ENCODE measurements at places on chromosomes 16 and 17. TPM values are rescaled to one million over a fixed set of nuclear protein-coding genes. Genes with fewer than 3 reads are reported as not detected.

GRCh38 chr16:48203974-48204824 lies 39.9 kb upstream of the LONP2 start:
- no peak for ATAC-seq

HBA1 gene
- not detected for total RNA-seq

GPR139 gene
- total RNA-seq: not detected

RTN4RL1 gene
- total RNA-seq: 0.58 TPM

Measured in gastroesophageal sphincter (tissue), 4 donors.